CD4-positive, alpha-beta T cell treated with Interleukin-4 for 1 hour (primary cell): ENCODE measurements at places on chromosomes 4 and X.

DNA sequence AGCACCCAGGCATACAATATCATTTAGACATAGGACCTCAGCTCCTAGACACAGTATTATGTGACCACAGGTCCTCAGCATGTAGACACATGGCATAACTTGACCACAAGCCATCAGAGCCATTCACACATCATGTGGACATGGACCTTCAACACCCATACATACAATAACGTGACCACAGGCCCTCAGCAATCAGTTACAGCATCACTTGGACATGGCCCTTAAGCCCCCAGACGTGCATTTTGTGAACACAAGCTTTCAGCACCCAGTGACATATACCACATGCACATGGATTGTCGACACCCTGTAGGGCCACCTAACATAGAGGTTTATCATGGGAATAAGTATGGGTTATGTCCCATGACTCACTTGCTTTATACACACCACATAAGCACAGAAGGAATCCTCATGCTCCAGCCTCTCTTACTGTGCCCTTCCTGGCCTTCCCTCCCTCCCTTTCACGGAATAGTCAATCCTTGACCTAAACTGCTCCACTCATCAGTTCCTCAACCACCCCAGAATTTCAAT is 1.9 kb downstream of the TSPYL2 start:
- DNase-seq, result no peak

GRCh38 chr4:82099928-82100579 is 273.7 kb downstream of the HNRNPD start:
- no peak for DNase-seq

GRCh38 chr4:152090543-152090942 is 329.7 kb upstream of the GATB start:
- DNase-seq, result no peak

- DNase-seq, result no peak
These were observed 261.5 kb upstream of the AGTR2 start for GRCh38 chrX:115909017-115909416.

- no peak for DNase-seq
These were observed 72.2 kb downstream of the GPR143 start for GRCh38 chrX:9693307-9694001.

GRCh38 chrX:4909348-4909747 is 1195.9 kb upstream of the PRKX start:
- no peak for DNase-seq

DNA sequence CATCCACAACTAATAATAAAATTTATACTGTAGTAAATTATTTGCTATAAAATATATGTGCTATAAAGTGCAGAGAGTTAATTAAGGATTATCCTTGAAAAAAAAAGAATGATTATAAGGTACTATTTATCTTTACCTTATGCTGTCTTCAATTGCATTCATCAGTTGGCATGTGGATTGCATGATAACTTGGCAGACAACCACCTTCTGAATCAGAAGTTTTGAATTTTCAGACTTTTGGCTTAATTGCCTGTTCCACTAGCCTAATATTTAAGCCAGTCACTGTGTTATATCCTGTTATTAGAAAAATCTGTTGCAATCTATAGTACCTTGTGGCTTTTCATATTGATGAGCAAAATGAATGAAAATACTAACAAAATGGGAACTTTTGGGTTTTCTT is 1040.3 kb upstream of the PCDH10 start:
- no peak for DNase-seq

- no peak for DNase-seq
These were observed 30.7 kb downstream of the MEPE start for GRCh38 chr4:87863486-87863885.

GRCh38 chr4:7831858-7832730 is 107.6 kb downstream of the AFAP1 start:
- DNase-seq, result peak; percentile 15

DNA sequence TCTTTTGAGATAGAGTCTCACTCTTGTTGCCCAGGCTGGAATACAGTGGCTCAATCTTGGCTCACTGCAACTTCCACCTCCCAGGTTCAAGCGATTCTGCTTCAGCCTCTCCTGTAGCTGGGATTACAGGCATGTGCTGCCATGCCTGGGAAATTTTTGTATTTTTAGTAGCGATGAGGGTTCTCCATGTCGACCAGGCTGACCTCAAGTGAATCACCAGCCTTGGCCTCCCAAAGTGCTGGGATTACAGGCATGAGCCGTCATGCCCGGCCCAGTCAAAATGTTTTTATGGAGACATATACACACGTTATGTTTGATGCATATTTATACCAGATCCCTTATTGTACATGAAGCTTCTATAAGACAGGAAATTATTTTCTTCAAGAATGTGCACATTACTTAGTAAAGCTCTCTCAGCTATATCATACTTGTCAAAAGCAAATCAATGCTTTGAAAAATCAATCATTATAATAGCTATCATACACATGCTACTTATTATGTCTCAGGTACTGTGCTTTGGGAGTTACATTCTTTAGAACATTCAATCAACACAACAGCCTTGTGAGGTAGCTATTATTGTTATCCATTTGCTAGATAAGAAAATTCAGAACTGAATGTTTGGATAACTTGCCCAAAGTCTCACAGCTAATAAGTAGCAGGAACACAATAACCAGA is 269.2 kb downstream of the FSTL5 start:
- no peak for DNase-seq

DNA sequence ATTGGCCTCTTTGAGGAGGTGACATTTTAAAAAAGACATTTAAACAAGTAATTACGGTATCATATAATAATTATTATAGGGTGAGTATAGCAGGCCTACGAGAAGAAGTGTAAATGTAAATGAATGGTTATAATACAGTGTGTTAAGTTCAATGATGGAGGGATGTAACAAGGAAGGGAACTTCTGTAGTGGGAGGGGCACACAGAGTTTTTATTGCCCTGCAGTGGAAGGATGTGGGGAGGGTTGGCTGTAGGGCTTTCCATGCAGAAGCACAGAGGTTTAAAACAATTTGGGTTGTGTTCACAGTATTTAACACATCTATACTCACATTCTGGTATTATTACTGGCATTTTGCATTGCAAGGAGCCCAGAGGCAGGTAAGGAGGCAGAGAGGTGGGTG is 41.1 kb downstream of the AFF1 start:
- DNase-seq, result no peak

DNA sequence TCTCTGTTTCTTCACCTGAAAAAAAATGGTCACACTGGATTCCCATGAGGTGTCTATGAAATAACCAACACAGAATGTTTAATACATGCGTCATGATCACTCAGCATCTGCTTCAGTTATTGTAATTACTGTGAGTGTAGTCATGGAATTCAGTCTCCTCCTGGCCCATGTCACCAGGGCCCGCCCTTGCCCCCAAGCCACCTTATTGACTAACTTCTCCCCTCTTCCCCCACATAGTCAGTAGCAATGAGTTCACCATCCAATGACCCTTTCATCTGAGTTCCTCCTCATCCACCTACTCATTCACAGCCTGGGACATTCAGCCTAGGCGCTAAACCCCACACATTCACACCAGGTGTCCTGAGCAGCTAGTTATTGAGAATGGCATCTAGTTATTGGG is 15.6 kb downstream of the PNMA6F start:
- no peak for DNase-seq

GRCh38 chr4:57763070-57763469 is 652.9 kb upstream of the IGFBP7 start:
- no peak for DNase-seq

GRCh38 chrX:64842492-64842891 is 133.8 kb downstream of the ZC4H2 start:
- DNase-seq, result peak; percentile 51

DNA sequence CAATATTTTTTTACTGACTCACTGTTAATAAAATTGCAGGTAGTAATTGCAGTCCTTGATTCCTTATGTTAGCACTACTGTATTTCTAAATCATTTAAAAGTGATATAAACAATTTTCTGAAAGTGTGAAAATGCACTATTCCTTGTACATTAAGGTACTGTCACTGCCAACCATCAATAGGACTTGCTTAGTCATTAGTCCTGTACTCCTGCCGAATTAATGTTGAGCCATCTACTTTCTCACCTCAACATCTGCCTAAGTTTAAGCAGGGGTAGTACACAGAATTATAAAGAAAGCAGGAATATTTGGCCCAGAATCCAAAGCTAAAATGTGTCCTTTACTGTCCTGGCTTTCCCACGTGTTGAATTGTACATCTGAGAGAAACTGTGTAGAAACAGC is 87.0 kb upstream of the TRPC3 start:
- no peak for DNase-seq

DNA sequence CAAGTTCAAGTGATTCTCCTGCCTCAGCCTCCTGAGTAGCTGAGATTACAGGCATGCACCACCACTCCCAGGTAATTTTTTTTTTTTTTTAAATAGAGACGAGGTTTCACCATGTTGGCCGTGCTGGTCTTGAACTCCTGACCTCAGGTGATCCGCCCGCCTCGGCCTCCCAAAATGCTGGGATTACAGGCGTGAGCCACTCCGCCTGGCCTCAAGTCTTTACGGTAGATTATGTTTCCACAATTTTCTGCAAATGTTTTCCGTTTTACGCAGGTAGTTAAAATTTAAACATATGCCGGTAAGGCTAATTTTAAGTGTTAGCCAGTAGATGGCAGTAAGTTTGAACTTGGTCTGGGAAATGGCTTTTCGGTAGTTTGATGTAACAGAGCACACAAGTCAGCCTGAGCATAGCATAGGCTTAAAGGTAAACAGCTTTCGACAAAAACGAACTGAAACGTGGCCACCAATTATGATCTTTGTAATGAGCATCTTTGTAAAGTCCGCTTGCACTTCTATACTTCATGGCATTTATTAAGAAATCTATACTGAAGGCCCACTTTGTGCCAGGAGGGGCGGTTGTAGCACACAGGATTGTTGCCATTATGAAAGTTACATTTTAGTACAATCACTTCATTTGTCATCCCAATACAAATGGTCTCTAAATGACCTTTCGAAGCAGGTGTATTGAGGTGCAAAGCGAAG is 31.1 kb downstream of the CCKAR start:
- DNase-seq, result no peak

DNA sequence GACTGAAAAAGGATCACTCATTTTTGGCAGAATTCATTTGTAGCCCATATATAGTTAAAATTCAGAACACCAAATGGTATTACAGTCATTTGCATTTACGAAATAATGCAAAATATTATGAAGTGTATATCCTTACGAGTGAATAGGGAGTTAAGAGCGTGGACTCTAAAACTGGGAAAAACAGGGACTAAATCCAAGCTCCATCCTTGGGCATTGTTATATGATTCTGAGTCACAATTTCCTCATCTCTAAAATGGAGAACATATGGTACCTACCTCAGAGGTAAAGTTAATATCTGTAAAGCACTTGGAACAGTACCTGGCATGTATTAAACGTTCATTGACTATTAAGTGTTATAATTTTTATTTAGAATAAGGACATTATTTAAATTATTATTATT is 106.3 kb downstream of the ZAR1 start:
- DNase-seq, result no peak

- DNase-seq, result peak; percentile 27
These were observed 36.9 kb downstream of the STARD8 start for GRCh38 chrX:68684291-68684918.

DNA sequence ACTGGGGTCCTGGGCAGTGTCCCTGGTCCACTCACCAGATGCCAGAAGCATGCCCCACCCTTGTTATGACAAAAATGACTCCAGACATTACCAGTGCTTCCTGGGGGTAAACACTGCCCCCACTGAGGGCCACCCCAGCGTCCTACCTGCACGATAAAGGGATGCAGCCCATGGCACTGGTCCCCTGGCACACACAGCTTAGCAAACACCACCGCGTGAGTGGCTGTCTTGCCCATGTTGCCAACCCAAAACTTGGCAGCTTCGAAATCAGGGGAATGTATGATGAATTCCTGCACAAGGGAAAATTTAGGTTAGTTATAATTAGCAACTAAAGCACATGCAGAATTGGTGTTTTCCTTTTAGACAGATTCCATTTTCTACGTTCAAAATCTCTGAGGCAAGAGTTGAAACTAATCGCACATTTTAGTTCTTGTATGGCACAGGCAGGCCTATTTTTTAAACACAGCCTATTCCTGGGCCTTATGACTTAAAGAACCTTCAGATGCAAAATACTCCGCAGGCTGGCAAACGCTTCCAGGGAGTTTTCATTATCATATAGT is 30.4 kb downstream of the ACOX3 start:
- no peak for DNase-seq

- DNase-seq, result no peak
These were observed 23.8 kb downstream of the HTRA3 start for GRCh38 chr4:8293131-8293975.

GRCh38 chr4:39349326-39349725 is 16.8 kb downstream of the RFC1 start:
- DNase-seq, result no peak

DNA sequence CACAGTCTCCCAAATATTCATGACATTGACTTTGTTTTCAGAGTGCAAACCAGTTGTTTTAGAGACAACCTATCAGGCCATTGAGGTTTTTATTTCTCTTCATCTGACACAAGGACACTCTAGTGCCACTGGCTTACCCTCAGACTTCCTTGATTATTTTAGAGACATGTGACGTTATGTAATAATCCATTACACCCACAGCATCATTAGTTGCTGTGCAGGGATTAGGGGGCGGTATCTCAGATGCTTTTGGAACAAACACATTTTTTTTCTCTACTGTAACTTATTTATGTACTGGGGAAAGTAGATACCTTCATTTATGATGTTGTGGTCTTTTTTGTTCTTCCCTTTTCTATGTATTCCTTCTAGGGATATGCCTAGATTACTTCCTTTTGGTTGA is 2293.1 kb downstream of the PCDH7 start:
- no peak for DNase-seq

DNA sequence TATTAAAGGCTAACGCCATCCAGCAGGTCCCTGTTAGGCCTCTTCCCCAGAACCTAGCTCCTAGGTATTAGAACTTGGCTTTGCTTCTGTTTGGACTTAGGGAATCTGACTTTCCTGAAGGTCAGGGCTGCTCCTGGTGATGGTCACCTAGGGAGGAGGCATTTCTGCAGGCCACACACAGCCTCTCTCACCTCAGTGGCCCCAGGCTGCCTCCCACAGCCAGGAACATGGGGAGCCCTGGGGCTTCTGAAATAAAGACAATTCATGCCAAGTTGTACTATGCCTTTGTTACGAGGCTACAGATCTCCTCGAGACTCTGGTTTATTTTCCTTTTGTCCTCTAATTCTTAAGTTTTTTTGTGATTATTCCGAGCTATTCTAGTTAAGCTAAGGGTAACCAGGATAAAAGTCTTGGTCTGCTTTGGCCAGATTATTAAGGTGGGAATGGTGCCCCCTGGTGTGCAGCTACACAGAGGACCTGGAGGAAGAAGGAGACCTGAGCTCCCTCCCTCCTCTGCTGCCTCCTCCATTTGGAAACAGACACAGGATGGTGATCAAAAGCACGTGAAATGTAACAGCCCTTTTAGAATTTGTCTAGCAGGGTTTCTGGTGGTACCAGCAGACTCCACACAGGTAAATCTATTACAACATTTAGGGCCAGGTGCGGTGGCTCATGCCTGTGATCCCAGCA is 131.0 kb downstream of the DCLK2 start:
- no peak for DNase-seq

DNA sequence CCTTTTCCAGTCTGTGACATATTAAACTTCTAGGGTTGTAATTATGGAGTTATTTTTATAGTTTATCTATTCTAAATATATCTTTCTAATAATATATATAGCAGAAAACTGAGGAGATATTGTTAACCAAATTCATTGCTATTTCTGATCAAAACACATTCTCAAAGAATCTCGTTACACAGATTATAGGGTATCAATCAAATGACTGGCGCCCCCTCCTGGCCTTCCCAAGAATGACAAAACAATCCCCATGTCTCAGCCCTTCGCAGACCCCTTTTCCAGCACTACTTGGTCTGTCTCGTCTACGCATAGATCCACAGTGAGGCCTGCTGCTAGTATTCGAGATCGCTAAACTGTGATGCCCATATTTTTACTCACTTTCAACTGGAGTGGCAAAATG is 209.3 kb downstream of the GPC3 start:
- DNase-seq, result peak; percentile 13
